Activated CD4-positive, alpha-beta T cell treated with anti-CD3 and anti-CD28 coated beads for 48 hours (primary cell): ENCODE measurements at places on chromosomes 6 and 20.

DNA sequence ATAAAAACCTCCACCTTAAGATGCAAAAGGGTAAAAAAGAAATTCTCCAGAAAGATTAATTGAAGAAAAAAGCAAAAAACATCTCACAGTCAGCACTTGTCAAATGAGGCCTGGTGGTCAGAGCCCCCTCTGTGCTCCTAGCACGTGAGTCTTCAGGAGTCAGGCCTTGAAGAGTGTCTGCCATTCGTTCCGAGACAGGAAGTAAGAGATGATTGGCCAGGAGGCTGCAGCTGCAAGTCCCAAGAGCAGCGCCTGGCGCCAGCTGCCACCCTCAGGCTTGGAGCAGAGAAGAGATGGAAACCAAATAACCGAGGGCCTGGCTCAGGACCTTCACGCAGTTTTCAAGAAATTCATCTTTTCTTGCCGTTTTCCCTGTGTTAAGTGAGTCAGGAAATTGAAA, 65.0 kb downstream of the FAM120B start:
- no peak for DNase-seq

- DNase-seq, result no peak
These were observed 2.5 kb downstream of the ZSCAN26 start for GRCh38 chr6:28269492-28269891.

DNA sequence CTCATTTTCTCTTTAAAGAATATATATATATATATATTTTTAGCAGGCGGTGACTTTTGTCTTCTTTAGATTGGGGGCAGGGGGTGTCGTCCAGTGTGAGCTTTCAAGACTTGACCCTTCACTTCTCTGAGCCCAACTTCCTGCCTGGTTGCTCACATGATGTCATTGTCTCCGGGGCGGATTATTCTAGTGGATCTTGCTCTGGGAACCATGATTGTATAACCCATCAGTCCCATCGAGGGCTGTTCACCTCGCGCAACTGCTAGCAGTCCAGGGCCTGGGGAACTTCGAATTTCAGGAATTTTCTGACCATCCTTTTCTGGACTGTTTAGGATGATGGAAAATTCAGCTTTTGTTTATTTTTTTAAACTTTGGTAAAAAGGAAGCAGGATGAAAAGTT, 1.0 kb downstream of the IGF2R start:
- DNase-seq, result peak; percentile 39

- DNase-seq, result no peak
These were observed 196.4 kb upstream of the CCN2 start for GRCh38 chr6:132147530-132148011.

- no peak for DNase-seq
These were observed 111.1 kb upstream of the DST start for GRCh38 chr6:56753811-56754210.

DNA sequence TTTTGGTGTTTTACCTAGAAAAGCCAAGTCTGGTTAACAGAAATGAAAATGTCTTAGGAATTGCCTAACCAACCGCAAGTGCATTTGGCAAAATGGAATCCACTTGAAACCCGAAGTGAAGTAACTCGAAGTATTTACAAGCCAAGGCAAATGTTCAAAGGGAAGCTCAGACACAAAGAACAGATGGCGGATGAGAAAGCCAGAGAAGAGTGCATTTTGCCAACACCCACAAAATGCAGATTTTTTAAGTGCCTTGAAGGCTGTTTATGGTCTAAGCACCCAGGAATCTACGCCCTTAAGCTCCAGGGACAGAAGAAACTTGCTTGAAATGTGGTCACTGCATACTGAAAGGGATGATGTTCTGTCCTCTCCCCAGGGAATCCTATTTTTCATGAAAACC, 70.0 kb upstream of the TBXT start:
- no peak for DNase-seq

GRCh38 chr6:23547851-23548250, 578.2 kb upstream of the NRSN1 start:
- DNase-seq, result no peak

DNA sequence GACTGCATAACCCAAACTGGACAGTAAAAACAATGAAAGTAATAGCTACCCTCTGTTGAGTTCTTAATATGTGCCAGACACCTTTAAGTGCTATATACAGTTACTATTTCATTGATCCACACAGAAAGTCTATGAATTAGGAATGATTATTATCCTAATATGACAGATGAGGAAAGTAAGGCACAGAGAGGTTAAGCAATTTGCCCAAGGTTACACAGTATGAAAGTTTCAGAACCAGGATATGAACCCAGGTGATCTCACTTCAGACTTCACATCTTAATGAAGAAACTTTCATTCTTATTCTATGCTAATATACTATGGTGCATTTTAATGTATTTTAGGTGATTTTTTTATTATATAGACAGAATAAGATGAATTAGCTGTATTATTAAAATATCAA, 40.6 kb upstream of the RIPPLY2 start:
- DNase-seq, result no peak

GRCh38 chr6:129699659-129700058, 10.3 kb downstream of the ARHGAP18 start:
- DNase-seq, result no peak

DNA sequence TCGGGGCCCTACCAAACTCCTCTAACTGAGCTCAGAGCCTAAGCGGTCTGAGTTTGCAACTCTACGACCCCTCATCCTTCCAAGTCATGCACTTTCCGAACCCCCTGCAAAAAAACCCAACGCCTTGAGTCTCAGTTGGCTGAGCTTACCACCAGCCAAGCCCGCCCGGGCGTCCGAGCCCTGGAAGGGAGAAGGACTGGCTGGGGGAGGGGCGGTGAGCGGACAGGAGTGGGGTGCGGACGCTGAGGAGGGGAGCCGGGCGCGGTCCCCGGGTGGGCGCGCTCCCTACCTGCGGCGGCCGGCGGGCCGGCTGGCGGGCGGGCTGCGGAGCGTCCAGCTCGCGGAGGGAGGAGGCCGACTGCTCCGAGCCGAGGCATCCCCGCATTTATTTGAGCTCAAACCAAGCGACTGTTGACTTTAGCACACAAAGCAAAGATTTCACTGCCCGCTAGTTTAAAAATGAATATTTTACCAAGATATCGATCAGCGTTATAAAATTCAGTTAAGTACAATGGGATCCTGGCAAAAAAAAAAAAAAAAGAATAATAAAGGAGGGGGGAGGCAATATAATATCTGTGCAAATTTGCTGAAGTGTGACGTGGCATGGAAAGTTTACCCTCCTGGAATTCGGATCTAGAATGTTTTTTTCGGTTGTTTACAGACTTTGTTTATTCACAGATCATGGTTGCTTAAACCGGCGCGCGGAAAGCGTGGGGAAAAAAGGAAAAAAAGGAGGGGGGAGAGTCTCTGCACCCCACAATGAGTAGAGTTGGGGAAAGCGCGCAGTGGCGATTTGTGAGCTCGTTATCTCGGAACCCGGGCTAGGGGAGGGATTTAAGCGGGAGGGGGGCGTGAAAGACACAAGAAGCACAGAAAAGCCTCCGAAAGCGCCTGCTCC, 5.9 kb downstream of the FOXA2 start:
- no peak for DNase-seq
